Spinal cord (tissue), 10 donors: ENCODE measurements at places on chromosomes 2 and 18. TPM values are rescaled to one million over a fixed set of nuclear protein-coding genes. Genes with fewer than 3 reads are reported as not detected.

Gene IL36RN
- not detected for polyA plus RNA-seq

Gene CAPN14
- polyA plus RNA-seq, result 0.63 TPM

Gene SLC19A3
- 4.2 TPM for polyA plus RNA-seq

Gene GALR1
- 1.4 TPM for polyA plus RNA-seq

Gene TFPI
- 72.9 TPM for polyA plus RNA-seq
